ENCODE measurements at places on chromosomes 3 and 15.

- DNase-seq = no peak
These were observed 82.3 kb downstream of the LRIG1 start for GRCh38 chr3:66418475-66418931.

DNA sequence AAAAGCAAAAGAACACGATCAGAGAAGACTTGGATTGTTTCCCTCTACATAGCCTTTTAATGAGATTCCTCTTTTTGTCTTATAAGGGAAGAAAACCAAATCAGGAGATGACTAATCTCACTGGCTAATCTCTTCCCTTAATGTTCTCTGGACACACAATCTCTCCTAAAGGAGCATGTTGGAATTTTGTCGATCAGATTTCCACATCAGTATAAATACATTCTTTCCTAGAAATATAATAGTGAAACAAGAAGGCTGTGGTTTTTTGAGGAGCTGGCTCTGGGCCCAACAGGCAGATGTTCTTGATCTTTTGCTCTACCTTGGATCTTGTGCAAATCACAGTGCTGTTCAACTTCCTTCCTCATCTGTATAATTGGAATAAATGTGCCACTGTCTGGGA, 94.0 kb downstream of the GTPBP8 start:
- no peak for DNase-seq

DNA sequence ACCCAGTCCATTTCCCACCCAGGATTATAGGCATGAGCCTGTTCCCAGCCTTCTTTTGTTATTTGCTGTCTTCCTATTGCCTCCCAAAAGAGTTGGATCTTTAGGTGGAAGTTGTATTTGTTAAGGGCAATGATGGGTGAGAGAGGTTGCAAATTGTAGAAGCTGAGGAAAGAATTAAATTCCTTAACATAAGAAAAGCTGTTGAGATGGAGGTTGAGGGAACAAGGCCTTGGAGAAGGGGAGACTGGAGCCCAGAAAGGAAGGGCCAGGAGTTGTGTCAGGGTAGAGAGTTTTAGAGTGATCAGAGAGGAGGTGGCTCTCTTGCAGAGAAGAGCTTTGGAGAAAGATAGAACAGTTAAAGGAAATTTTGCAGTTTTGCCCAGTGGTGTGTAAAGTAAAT, 46.8 kb downstream of the PLS1 start:
- DNase-seq = no peak

GRCh38 chr3:11535243-11535960, 108.3 kb downstream of the VGLL4 start:
- DNase-seq = no peak

- no peak for DNase-seq
These were observed 69.6 kb downstream of the EFCAB12 start for GRCh38 chr3:129358772-129359371.

DNA sequence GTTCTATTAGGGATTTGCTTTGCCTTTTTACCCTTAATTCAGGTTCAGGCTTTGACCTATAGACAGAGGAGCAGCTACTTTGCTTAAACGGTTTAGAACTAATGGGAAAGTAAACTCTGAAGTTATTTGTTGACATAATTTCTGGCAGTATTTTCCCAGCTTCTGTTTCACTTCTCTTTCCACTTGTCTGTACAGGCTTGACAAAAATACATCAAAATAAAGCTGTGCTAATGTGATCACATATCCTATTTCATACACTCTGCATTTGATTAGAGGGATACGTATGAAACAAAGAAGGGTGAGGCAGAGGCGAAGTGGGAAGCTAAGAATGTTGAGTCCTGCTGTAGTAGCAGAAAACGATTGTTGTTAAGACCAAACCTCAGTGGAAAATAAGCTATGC, 389.1 kb upstream of the RARB start:
- DNase-seq = no peak

DNA sequence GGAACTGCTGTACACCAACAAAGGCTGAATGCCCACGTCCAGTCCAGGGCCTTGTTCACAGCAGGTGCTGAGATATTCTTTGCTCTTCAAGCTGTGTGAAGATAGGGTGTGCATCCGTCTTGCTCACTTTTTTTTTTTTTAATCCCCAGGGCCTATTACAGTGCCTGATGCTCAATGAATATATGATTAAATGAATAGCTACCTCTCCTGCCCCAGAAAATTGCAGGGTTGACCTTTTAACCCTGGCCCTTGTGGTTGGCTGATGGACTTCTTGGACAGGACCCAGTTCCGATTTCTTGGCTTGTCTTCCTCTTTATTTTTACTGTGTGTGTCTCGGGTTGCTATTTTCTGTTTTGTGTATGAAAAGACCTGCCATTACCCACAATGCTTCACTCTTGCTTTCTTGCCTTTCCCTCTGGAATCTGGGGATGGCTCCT, 2.9 kb upstream of the FYTTD1 start:
- no peak for DNase-seq
